ENCODE measurements at places on chromosomes 13 and 19. TPM values are rescaled to one million over a fixed set of nuclear protein-coding genes. Genes with fewer than 3 reads are reported as not detected.

DNA sequence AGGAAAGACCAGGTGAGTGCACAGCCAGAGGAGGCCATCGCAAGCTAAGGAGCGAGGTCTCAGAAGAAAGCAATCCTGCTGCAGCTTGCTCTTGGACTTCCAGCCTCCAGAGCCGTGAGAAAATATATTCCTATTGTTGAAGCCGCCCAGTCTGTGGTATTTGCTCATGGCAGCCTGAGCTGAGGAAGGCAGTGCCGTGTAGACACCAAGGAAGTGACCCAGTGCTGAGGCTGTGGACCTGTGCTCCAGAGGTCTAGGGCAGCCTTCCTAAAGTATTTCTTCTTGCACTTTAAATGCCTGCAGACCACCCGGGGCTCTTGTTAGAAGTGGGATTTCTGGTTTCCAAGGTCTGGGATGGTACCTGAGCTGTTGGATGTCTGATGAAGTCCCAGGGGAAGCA lies 158.5 kb upstream of the KL start:
- H3K36me3 ChIP-seq, result no peaks in the 10 kb centered on the region
- H3K27ac ChIP-seq, result no peak overlapping the region
- no peak for DNase-seq
- H3K4me1 ChIP-seq, result no peaks in the 10 kb centered on the region
- H3K27me3 ChIP-seq, result no peaks in the 10 kb centered on the region

GRCh38 chr13:51107996-51108395 lies 3.1 kb downstream of the C13orf42 start:
- H3K4me3 ChIP-seq, result no peak overlapping the region
- H3K4me1 ChIP-seq, result no peaks in the 10 kb centered on the region
- no peaks in the 10 kb centered on the region for H3K27me3 ChIP-seq

GRCh38 chr13:110240352-110240751 lies 66.6 kb downstream of the COL4A1 start:
- H3K4me1 ChIP-seq, result peaks cover 33% of the 10 kb centered on the region
- no peaks in the 10 kb centered on the region for H3K27me3 ChIP-seq
- H3K4me3 ChIP-seq, result no peak overlapping the region

DNA sequence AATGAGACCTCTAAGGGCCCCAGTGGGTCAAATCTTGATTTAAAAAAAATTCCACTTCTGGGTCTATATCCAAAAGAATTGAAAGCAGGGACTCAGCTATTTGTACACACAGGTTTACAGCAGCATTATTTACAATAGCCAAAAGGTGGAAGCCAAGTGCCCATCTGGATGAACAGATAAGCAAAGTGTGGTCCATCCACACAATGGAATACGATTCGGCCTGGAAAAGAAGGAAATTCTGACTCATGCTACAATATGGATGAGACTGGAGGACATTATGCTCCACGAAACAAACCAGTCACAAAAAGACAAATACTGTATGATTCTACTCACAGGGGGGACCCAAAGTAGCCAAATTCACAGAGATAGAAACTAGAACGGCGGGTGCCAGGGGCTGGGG lies 76.7 kb downstream of the CACNA1A start:
- DNase-seq, result peak; percentile 27
- H3K27ac ChIP-seq, result peak overlapping the region; percentile 71
- no peaks in the 10 kb centered on the region for H3K27me3 ChIP-seq
- no peak overlapping the region for H3K4me3 ChIP-seq
- no peaks in the 10 kb centered on the region for H3K36me3 ChIP-seq

The CCNE1 gene
- total RNA-seq, result 15.9 TPM

The LDLR gene
- 98.6 TPM for total RNA-seq

The ATP4B gene
- not detected for total RNA-seq

The SYNGR4 gene
- not detected for total RNA-seq

The ZNF226 gene
- 17.3 TPM for total RNA-seq

The ANGPTL4 gene
- 3.2 TPM for total RNA-seq
